ENCODE measurements at places on chromosomes 2 and 18. TPM values are rescaled to one million over a fixed set of nuclear protein-coding genes. Genes with fewer than 3 reads are reported as not detected.

GCG gene
- 0.14 TPM for total RNA-seq

DNA sequence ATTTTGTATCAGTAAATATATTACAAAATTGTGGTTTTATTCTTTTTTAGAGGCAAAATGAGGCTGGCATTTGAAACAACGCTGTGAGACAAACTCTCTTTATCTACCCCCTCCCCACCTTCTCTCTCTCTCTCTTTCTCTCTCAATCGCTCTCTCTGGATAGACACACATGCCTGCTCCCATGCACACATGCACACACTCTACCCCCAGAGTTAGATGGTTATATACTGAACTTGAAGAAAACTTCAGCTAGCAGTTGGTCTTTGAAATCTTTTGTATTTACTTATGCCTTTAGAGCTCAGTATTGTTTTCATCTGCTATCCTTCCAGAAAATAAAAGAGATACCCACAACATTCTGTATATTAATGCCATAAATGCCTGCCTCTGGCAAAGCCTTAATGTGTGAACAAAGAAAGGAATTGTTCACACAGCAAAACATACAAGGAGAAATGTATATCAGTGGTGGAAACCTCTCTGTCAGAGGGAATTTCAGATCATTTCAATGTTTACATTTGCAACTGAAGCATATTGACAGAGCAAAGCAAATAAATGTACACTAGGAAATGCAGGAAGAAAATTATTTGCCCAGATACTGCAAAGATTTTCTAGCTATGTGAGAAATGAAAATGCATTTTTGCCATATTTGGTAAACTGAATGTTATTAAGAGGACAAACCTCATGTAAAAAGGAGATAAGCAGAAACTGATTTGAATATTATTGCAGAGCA lies 217.0 kb upstream of the UBE2E3 start:
- no peak overlapping the region for H3K27ac ChIP-seq
- H3K4me1 ChIP-seq, result peaks cover 21% of the 10 kb centered on the region
- no peaks in the 10 kb centered on the region for H3K27me3 ChIP-seq

- H3K36me3 ChIP-seq, result no peaks in the 10 kb centered on the region
- peak; percentile 38 for DNase-seq
- no peak overlapping the region for H3K27ac ChIP-seq
- no peak overlapping the region for H3K4me3 ChIP-seq
These were observed 27.3 kb downstream of the GKN2 start for GRCh38 chr2:68925295-68925896.

- H3K4me3 ChIP-seq, result no peak overlapping the region
- DNase-seq, result peak; percentile 84
These were observed 178.6 kb downstream of the ZBTB7C start for GRCh38 chr18:48230467-48231113.

SOX11 gene
- total RNA-seq, result 24.8 TPM

DNA sequence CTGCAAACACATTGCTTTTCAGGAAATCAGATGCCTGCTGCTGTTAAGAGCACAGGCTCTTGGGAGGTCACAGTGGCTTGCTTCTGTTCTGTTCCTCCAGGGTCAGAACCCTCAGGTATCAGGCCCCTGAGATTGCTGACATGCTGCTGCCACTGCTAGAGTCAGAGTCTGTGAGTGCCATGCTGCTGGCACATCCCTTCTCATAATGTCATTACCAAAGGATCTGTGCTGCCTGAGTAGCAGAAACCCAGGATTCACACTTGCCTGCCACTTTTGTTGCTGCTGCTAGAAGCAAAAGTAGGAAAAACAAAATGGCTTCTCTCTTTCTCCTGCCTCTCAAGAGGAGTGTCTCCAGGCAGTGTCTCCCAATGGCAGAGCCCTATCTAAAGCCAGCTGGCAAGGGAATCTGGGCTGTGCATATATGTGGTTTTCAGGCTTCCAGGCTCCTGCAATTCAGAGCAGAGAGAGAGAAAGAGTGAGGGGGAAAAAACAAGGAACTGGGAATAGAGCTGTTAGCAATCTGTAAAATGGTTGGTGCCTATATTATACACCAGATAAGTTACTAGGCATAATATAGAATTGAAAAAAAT lies 180.3 kb downstream of the MYCN start:
- no peaks in the 10 kb centered on the region for H3K27me3 ChIP-seq
- no peak overlapping the region for H3K27ac ChIP-seq
- H3K4me1 ChIP-seq, result peaks cover 16% of the 10 kb centered on the region
- peaks cover 8% of the 10 kb centered on the region for H3K36me3 ChIP-seq

DNA sequence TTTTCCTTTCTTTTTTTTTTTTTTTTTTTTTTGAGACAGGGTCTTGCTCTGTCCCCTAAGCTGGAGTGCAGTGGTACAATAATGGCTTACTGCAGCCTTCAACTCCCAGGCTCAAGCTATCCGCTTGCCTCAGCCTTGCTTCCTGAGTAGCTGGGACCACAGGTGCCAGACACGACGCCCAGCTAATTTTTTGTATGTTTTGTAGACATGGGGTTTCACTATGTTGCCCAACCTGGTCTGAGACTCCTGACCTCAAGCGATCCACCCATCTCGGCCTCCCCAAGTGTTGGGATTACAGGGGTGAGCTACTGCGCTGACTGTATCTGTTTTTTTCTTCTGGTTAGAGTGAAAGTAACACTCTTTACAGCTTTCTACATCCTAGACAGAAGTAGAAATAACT lies 240.3 kb upstream of the FBXO11 start:
- 0 out of 2 replicates have a peak, but pooled peaks cover 3% of the 10 kb centered on the region for H3K4me1 ChIP-seq
- H3K36me3 ChIP-seq, result no peaks in the 10 kb centered on the region
- no peak for DNase-seq
- H3K4me3 ChIP-seq, result no peak overlapping the region
- H3K27me3 ChIP-seq, result peaks cover 3% of the 10 kb centered on the region

PRKAG3 gene
- total RNA-seq, result not detected

SERPINB7 gene
- total RNA-seq, result not detected

- DNase-seq, result no peak
- H3K4me3 ChIP-seq, result no peak overlapping the region
- peaks cover 5% of the 10 kb centered on the region for H3K36me3 ChIP-seq
- no peak overlapping the region for H3K27ac ChIP-seq
- no peaks in the 10 kb centered on the region for H3K4me1 ChIP-seq
These were observed 197.4 kb downstream of the CAMKMT start for GRCh38 chr2:44559108-44559507.

MROH2A gene
- 0.16 TPM for total RNA-seq

GRCh38 chr2:217864963-217865772 lies 137.6 kb downstream of the TNS1 start:
- H3K4me3 ChIP-seq, result no peak overlapping the region
- no peak overlapping the region for H3K27ac ChIP-seq
- no peak for DNase-seq
- no peaks in the 10 kb centered on the region for H3K27me3 ChIP-seq
- no peaks in the 10 kb centered on the region for H3K36me3 ChIP-seq
- H3K4me1 ChIP-seq, result peaks cover 14% of the 10 kb centered on the region

CNGA3 gene
- total RNA-seq, result not detected

DNA sequence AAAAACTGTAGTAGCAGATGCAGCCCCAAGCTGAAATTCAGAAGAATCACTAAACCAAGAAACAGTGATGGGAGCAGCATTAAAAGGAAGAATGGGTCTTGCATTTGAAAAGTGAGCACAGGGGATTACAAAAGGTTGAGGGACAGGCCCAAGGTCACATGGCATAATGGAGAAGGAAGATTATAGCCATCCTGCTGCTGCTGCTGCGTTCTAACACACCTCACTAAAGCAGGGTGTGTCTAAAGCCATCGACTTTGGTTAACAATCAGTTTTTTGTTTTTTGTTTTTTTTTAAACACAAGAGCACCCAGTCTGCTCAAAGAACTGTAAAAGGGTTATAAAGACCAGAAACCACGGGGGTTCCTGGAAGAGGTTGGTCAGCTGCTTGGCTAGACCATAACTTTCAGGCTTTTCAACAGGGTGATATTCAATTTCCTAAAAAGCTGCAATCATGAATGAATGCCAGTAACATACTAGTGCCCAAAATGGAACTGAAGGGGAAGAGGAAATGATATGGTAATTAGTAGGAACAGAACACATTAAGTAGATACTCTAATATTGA lies 102.6 kb downstream of the MYO5B start:
- peaks cover 45% of the 10 kb centered on the region for H3K4me1 ChIP-seq
- peak overlapping the region; percentile 46 for H3K27ac ChIP-seq

GRCh38 chr18:2538236-2538635 lies 33.1 kb downstream of the METTL4 start:
- H3K36me3 ChIP-seq, result peaks cover 5% of the 10 kb centered on the region
- DNase-seq, result no peak
- no peak overlapping the region for H3K4me3 ChIP-seq
- H3K27ac ChIP-seq, result no peak overlapping the region
- no peaks in the 10 kb centered on the region for H3K27me3 ChIP-seq
- H3K4me1 ChIP-seq, result peaks cover 5% of the 10 kb centered on the region

DNA sequence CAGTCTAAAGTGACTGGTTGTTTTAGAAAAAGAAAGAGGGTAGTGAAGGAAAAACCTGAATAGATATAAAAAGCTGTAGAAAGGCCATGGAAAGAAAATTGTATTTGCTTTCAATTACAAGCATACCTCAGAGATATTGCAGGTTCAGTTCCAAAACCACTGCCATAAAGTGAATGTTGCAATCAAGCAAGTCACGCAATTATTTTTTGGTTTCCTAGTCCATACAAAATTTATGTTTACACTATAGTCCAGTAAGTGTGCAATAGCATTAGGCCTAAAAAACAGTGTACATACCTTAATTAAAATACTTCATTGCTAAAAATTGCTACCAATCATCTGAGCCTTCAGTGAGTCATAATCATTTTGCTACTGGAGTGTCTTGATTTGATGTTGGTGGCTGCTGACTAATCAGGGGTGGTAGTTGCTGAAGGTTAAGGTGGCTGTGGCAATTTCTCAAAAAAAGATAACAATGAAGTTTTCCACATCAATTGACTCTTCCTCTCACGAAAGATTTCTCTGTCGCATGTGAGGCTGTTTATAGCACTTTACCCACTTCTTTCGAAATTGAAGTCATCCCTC lies 2003.8 kb upstream of the PIK3C3 start:
- H3K36me3 ChIP-seq, result no peaks in the 10 kb centered on the region
- no peak for DNase-seq
- H3K27me3 ChIP-seq, result peaks cover 3% of the 10 kb centered on the region
- H3K4me3 ChIP-seq, result no peak overlapping the region
- H3K27ac ChIP-seq, result no peak overlapping the region

DNA sequence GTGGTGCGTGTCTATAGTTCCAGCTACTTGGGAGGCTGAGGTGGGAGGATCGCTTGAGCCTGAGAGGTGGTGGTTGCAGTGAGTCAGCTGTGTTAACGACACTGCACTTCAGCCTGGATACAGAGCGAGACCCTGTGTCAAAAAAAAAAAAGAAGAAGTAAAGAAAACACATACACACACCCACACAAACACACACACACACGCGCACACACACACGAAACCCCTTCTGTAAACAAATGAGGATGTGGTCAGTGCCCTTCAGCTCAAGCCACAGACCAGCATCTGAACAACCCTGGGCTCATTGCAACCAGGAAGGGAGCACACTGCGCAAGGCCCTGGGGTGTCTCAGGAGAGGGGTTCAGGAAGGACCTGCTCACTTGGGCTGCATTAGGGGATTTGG lies 47.9 kb upstream of the KCNF1 start:
- no peak overlapping the region for H3K27ac ChIP-seq
- H3K36me3 ChIP-seq, result no peaks in the 10 kb centered on the region
- H3K27me3 ChIP-seq, result no peaks in the 10 kb centered on the region
- no peak overlapping the region for H3K4me3 ChIP-seq
- H3K4me1 ChIP-seq, result peaks cover 7% of the 10 kb centered on the region
- DNase-seq, result no peak

DNA sequence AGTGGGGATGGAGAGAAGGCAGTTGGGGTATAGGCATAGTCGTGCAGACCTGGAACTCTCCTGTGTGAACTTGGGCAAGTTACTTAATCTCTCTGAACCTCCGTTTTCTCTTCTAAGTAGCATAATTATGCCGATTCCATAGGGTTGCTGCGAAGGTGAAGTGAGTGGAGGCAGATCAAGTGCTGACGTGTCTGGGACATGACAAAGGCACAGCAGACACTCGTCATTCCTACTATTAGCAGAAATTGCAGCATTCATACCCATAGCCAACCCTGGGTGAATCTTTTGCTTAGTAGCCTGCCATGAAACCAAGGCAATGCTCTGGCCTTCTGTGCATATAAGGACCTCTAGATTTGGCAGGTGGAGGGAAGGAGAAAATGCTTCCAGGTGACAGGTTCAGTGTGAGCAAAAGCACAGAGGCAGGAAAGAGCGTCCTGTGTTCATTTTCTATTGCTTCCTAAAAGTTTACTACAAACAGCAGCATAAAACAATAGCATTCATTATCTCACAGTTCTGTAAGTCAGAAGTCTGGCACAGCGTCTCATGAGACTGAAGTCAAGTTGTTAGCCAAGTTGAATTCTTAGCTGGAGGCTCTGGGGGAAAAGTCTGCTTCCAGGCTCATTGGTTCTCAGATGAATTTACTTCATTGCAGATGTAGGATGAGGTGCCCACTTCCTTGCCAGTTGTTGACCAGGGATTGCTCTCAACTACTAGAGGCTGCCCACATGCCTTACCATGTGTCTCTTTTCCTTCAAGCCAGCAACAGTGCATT lies 77.8 kb downstream of the CTIF start:
- no peak for DNase-seq
- peak overlapping the region; percentile 36 for H3K27ac ChIP-seq
- H3K4me1 ChIP-seq, result peaks cover 35% of the 10 kb centered on the region

- no peak overlapping the region for H3K27ac ChIP-seq
- no peaks in the 10 kb centered on the region for H3K27me3 ChIP-seq
- no peak overlapping the region for H3K4me3 ChIP-seq
- H3K4me1 ChIP-seq, result peaks cover 4% of the 10 kb centered on the region
- no peak for DNase-seq
- H3K36me3 ChIP-seq, result no peaks in the 10 kb centered on the region
These were observed 288.9 kb downstream of the SLC4A3 start for GRCh38 chr2:219916281-219916680.

GRCh38 chr18:71431171-71431570 lies 1113.0 kb downstream of the CBLN2 start:
- DNase-seq, result no peak
- peaks cover 46% of the 10 kb centered on the region for H3K36me3 ChIP-seq
- H3K27ac ChIP-seq, result no peak overlapping the region
- no peak overlapping the region for H3K4me3 ChIP-seq
- no peaks in the 10 kb centered on the region for H3K4me1 ChIP-seq

DNA sequence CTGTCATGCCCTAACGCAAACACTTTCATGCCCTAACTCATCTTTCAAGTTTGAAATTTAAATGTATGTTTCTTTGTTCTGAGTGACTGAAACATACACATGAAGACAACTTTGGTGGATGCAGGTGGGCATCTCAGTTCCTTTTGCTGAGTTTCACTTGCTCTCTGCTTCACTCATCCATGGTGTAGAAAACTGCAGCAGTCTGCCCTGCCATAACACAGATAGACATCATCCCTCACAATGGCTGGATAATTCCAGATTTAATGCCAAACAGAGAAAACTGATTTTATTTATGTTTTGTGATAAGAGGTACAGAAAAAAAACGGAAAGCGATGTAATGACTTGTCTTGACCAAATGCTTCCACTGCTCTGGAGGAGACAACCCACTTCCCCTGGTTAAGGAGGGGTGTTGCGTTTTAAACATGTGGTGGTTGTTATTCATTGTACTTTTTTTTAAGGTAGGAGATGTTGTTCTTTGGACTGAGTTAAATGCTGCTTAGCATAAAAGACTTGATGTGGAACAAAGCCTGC lies 70.4 kb downstream of the RHBDD1 start:
- H3K27ac ChIP-seq, result no peak overlapping the region
- no peak for DNase-seq
- no peaks in the 10 kb centered on the region for H3K4me1 ChIP-seq
- H3K36me3 ChIP-seq, result no peaks in the 10 kb centered on the region
- H3K4me3 ChIP-seq, result no peak overlapping the region

Data from WTC11 (cell line).